ENCODE measurements at places on chromosomes 4 and X.

GRCh38 chr4:52638717-52639116 is 20.4 kb downstream of the USP46 start:
- DNase-seq, result no peak

GRCh38 chr4:115090483-115091075 is 22.8 kb downstream of the NDST4 start:
- DNase-seq, result no peak

- no peak for DNase-seq
Measured at GRCh38 chrX:46209037-46209436, 336.2 kb downstream of the ZNF674 start.

DNA sequence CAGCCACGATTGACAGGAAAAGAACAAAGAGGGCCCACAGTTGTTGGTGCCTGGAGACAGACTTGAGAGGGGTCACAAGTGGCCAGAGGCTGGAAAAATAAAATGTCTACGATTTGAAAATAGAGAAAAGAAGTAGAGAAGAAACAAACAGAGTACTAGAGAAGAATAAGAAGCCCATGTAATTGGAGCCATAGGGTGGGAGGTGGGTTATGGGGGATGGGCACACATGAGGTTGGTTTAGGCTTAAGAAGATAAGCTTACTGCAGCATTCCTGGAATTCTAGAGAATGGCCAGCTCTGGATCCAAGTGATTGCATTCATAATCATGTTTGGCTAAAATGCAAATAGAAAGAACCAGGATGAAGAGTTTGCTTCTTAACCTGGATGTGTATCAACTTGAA is 210.7 kb downstream of the MAML3 start:
- DNase-seq, result no peak

- DNase-seq, result no peak
Measured at GRCh38 chr4:126004941-126005340, 690.2 kb downstream of the FAT4 start.

DNA sequence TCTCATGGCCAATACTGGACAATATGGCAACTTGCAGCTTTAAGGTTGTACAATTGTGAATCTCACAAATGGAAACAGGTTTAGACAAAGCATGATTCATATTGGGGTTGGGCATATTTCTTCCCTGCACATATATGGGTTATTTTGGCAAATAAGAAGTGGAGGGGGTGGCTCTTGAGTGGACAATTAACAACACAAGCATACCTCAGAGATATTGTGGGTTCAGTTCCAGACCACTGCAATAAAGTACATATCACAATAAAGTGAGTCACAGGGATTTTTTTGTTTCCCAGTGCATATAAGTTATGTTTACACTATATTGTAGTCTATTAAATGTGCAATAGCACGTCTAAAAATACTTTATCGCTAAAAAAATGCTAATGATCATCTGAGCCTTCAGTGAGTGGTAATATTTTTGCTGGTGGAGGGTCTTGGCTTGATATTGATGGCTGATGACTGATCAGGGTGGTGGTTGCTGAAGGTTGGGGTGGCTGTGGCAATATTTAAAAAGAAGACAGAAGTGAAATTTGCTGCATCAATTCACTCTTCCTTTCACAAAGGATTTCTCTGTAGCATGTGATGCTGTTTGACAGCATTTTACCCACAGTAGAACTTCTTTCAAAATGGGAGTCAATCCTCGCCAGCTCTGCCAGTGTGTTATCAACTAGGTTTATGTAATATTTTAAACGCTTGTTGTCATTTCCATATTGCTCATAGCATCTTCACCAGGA is 50.5 kb upstream of the OGT start:
- no peak for DNase-seq

DNA sequence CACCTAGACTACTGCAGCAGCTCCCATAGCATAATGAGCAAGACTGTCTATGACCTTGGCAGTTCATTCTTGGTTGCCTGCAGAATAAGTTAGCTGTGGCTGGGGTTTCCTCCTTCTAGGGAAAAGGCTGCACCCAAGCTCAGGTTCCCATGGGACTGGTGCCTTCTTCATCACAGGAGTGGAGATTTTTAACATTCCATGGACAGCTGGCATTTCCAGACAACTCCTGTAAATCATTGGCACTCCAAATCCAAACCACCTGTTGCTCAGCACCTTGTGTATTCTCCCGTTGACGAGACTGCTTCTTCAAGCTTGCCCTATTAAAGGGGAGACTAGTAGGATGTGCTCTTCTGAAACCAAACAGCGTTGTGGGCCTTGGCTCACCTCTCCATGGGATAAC is 7.8 kb upstream of the NUP54 start:
- no peak for DNase-seq

DNA sequence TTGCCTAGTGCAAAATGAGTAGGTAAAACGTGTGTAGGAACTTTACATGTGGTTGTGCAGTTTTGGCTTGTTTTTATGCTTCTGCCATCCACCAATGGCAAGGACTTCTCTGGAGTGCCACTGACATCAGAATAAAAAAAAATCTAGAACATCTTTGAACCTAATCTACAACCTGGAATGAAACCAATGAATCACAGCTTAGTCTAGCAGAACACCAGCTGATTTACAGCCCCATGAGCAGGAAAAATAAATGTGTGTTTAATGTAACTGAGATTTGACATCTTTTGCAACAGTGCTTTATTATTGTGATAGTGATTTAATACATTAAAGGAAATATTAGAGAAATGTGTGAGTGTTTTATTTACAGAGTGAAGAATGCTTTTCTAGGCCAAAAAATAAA is 995.1 kb downstream of the PCDH7 start:
- DNase-seq, result no peak

GRCh38 chr4:78092850-78093249 is 35.7 kb downstream of the FRAS1 start:
- no peak for DNase-seq

- DNase-seq, result no peak
Measured at GRCh38 chr4:1596393-1596792, 87.7 kb downstream of the FAM53A start.

GRCh38 chr4:132015321-132015720 is 1133.8 kb upstream of the PCDH10 start:
- DNase-seq, result no peak

Data from stimulated activated CD8-positive, alpha-beta memory T cell treated with anti-CD3 and anti-CD28 coated beads, Interleukin-15, amount 100 ng/mL, for 4 hours (primary cell).